ENCODE measurements at places on chromosomes 12 and 14.

GRCh38 chr12:87469295-87469694 is 559.9 kb downstream of the C12orf50 start:
- DNase-seq, result no peak

- DNase-seq, result no peak
Measured at GRCh38 chr12:107369006-107369405, 275.7 kb upstream of the CRY1 start.

GRCh38 chr14:105070760-105071137 is 5.5 kb upstream of the GPR132 start:
- DNase-seq, result no peak

DNA sequence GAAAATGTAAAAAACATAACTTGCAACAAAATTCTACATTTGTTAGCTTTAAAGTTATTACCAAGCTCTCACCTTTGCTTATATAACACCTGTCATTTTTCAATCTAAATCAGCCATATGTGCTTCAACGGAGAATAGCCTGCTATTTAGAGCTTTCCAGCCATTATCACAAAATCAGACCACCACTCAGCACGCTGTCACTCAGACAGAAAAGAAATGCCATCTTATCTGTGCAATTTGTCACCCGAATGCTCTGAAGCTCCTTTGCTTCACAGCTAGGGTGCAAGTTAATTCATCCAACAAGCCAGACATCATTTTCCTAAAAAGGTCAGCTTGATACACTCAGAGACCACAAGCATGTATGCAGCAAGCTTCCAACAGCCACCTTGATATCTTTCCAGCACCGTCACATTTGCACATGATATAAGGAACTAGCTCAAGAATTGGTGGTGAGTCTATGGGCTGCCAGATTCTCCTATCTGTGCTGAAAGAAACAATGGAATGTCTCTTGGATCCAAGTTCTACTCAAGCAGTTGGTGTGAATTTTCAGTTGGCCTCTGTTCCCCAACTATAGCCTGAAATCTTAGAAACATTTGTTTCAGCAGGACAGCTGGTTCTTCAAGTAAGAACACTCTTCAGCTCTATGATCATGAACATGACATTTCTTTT is 20.0 kb upstream of the IFNG-AS1 start:
- DNase-seq, result no peak

DNA sequence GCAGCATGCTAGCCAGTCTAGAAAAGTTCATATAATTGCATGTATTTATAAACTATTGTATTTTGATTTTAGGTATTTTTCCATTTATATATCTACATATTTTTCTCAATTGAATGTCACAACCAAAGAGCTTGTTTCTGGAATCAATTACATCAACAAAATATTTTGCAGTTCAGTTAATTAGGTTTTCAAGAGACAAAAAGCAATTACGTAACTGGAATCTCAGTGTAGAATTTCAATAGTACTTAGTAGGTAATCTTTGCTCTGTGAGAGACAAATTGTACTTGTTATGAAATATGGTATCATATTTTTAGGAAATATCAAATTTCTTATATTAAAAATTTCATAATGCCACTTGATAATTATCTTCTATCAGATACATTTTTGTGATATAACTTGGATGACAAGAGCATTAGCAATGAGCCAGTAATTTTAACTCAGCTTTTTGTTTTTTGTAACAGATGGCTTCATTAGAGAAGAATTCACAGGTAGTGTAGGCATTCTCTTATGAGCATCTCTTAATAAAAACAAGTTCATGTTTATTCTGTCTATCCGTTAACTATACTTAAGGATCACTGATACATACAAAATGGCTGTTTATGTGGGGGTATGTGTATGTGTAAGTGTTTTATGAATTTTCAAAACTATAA is 774.7 kb downstream of the C12orf50 start:
- DNase-seq, result no peak

- no peak for DNase-seq
Measured at GRCh38 chr14:65260786-65261185, 151.7 kb upstream of the FUT8 start.

- DNase-seq, result no peak
Measured at GRCh38 chr12:34166427-34167060, 144.2 kb downstream of the ALG10 start.

GRCh38 chr12:5222729-5223128 is 179.1 kb downstream of the KCNA5 start:
- no peak for DNase-seq

DNA sequence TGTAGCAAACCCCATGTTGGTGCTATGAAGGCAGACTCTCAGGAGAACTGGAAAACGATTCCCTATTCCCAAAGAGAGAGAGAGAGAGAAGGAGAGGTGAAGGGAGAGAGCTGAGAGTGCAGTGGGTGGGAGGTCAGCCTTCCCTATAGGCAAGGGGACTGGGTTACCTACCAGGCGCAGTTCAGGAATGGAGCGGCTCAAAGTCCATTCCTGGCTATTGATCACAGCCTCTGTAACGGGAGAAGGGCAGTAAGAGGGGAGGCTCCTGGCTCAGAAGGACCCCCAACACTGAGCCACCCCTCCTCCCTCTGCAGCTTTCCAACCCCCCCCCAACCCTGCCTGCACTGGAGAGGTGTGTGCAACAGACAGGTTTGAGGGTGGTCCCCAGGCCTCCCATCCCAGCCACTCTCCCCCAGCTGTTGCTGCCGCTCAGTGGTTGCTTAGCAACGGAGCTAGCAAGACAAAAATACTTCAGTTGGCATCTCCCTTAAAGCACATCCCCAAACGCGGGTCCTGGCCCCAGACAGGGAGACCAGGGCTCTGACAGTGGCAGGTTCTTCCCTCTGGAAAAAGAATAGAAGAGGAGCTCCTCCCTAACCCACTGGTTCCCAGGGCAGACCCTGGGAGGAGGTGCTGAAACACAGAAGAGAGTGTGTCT is 3.2 kb downstream of the AGAP2 start:
- no peak for DNase-seq

DNA sequence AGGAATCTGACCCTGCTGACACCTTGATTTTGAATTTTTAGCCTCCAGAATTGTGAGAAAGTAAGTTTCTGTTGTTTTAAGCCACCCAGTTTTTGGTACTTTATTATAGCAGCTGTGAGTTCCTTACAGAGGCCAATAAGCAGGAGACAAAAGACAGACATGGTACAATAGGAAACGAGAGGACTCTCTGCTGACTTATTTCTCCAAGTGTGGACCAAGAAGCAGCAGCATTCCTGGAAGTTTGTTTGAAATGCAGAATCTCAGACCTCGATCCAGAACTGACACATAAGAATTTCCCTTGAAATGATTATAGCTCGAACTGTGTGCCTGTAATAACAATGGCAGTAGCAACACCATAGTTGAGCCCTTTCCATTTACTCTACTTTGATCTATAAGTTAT is 31.9 kb upstream of the LUM start:
- DNase-seq, result no peak

- DNase-seq, result no peak
Measured at GRCh38 chr14:55458800-55459515, 18.5 kb upstream of the TBPL2 start.

DNA sequence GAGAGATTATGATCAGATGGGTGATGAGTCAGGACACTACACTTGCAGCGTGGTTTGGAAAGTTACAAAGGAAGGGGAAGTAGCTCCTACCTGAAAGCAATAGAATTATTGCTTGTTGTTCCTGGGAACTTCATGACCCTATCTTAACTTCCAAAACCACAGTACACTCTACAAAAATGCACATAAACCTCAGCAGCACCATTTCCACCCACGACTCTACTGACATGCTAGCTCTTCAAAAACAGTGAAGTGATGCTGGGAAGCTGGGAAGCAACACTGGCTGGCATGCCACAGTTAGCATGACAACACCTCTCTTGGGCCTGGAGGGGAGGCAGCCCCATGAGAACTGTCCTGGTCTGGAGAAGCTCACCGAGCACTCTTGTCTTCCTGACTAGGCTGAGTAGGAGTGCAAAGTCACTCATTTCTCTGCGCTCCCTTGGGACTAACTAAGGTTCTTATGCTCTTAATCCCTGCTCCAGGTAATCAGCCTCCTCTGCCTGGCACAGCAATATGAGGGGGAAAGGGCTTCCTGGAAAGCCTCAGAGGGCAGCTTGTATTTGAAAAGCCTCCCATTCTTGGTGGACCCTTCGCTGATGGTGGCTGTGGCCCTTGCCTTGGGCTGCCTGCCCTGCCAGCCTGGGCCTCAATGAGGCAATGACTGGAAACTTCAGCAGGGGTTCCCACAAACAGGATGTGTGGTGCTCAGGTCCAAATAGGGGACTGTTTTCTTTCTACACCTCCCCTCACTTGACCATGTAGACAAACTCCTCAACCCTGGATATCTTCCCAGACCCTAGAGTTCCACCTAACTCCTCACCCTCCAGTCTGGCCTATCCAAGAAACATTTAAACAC is 1.2 kb downstream of the KRT3 start:
- no peak for DNase-seq

DNA sequence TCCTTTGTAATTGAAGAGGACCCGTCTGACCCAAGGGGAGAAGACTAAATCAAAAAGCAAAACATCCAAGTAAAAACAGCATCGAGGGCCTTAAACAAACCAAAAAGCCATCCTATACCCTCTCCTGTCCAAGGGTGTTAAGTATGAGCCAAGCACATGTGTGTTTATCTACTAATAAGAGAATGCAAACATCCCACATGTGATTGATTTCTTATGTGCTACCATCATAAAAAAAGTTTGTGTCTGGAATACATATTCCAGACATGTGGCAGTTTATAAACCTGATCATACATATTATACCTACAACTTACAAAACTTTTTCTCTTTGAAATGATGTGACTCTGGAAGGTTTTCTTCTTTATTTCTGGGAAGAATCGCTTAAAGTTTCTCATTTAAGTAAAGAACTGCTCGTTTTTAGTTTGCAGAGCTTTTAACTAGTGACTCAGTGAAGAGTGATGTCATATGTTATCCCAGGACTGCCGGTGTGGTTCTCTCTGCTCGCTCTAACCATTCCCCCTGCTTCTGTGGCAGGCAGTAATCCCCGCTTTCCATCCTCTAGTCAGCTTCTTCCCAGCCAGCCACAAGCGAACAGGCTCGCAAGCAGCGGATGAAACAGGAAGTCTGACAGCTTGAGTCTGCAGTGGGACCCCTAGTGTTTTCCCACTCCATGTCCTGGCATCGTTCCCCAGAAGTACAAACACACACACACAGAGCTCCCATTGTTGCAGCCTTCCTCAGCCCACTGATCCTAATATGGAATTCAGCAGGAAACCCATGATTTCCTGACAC is 431 bp upstream of the RHOJ start:
- DNase-seq, result peak; percentile 71

DNA sequence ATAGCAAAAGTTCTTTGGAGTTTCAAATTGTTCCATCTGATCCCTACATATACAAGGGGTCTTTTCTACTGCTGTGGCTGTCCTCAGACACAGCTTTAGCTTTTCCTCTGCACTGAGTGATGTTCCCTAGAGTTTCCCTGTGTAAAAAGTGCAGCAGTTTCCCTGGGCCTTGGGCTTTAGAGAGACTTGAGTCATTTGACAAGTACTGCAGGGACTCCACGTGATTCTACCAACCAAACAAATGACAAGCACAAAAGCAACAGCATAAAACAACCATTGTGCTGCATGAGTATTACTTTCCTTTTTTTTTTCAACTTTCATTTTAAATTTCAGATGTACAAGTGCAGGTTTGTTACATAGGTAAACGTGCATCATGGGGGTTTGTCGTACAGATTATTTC is 272.8 kb downstream of the PDZRN4 start:
- no peak for DNase-seq

GRCh38 chr12:113439606-113440030 is 17.4 kb downstream of the SDSL start:
- DNase-seq, result no peak

- no peak for DNase-seq
Measured at GRCh38 chr12:82565966-82566365, 120.7 kb upstream of the TMTC2 start.

DNA sequence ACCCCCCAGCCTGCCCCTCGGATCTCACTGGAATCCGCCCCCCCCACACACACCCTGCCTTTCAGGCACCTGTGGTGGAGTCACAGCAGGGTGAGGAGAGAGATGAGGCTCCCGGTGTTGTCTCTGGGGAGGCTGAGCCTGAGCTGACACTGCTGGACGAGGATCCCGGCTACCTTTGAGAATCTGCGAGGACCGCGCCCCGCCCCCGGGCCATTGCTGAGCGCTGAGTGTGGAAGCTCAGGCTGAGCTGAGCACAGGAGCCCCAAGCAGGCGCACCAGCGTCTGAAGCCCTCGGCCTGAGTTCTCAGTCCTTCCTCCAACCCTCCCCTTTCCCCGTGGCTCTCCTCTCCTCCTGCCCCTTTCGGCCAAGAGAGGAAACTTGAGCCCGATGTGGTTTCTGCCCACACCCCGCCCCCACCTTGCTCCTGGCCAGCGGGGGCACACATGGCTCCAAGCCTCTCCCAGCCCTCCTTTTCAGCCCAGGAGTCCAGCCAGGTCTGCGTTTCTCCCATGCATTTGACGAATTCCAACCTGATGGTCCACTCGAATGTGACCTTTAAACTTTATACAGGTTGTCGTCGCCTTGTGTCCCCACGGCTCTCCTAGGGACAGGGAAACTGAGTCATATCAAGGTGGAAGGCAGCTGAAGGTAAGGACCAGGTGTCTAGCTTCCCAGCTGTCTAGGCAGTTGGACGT is at the start of gene NFE2:
NFE2 (minus strand) TSS at position 284 of the 696 bp plus-strand sequence. CDS start 5,767 bp downstream, outside the sequence.
- DNase-seq, result peak; percentile 47

GRCh38 chr12:25328072-25328712 is 77.5 kb upstream of the KRAS start:
- peak; percentile 23 for DNase-seq

DNA sequence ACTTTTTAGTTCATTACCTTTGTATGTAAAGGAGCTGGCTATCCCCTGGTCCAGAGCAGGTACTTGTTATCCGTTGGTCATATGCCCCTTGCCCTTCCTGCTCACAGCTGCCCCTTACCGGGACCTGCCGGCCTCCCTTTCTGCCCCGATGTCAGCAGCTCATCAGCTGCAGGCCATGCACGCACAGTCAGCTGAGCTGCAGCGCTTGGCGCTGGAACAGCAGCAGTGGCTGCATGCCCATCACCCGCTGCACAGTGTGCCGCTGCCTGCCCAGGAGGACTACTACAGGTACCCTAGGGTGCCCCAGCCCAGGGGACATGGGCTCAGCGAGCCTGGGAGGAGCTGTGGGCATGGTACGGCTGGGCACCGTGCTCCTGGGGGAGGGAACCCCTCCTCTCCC is 2.3 kb upstream of the RNU7-1 start:
- DNase-seq, result no peak

DNA sequence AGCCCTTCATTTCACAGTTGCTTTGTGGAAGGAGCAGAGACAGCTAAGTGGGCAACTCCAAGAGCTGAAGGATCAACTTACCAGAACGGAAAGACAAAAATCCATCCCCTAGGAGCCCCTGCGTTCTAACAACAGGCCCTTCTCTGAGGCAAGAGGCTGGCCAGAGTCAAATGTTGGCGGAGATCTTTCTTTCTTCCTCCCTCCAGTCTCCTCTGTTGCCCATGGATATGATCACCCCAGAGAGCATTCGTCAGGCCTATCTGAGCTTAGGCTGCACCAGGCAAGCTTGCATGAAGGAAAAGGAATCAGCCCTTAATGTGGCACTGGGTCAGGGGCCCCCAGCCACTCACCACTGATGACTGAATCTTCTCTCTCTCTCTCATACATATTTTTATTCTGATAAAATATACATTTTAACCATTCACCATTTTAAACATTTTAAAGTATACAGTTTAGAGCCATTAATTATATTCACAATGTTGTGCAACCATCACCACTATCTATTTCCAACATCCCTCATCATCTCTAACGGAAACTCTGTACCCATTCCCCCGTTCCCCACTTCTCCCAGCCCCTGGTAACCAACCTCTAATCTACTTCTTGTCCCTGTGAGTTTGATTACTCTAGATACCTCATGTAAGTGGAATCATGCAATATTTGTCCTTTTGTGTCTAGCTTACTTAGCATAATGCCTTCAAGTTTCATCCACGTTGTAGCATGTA is 52.9 kb upstream of the CCND2 start:
- DNase-seq, result no peak

Measured in left renal cortex interstitium (tissue), 4 donors.